ENCODE measurements at places on chromosomes 12 and 14. TPM values are rescaled to one million over a fixed set of nuclear protein-coding genes. Genes with fewer than 3 reads are reported as not detected.

- no peak overlapping the region for H3K4me3 ChIP-seq
- no peaks in the 10 kb centered on the region for H3K27me3 ChIP-seq
- peak overlapping the region; percentile 74 for H3K27ac ChIP-seq
- no peaks in the 10 kb centered on the region for H3K36me3 ChIP-seq
Measured at GRCh38 chr12:119208626-119209061, 29.9 kb downstream of the HSPB8 start.

DNA sequence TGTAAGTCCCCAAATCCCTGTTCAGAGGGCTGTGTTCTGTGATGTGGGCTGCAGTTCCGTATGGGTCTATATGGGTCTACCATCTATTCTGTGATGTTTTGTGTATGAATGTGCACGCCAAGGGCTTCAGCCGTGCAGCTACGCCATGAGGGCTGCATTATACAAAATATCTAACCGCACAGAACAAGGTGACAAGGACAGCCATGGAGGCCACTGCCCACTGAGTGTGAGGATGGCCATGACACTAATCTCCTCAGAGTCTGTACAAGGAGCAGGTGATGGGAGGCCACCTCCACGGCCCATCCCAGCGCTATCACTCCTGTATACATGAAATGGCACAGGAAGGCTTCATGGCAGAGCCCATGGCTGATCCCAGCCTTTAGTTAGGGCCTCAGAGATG is 102.0 kb downstream of the DICER1 start:
- H3K4me1 ChIP-seq = no peaks in the 10 kb centered on the region
- H3K36me3 ChIP-seq = no peaks in the 10 kb centered on the region
- no peak for DNase-seq
- no peaks in the 10 kb centered on the region for H3K27me3 ChIP-seq
- H3K27ac ChIP-seq = no peak overlapping the region

SLC2A13 gene
- polyA plus RNA-seq = 1.9 TPM

- no peak overlapping the region for H3K4me3 ChIP-seq
- H3K27me3 ChIP-seq = no peaks in the 10 kb centered on the region
- H3K27ac ChIP-seq = no peak overlapping the region
Measured at GRCh38 chr14:79510659-79511058, 700.6 kb downstream of the DIO2 start.

DNA sequence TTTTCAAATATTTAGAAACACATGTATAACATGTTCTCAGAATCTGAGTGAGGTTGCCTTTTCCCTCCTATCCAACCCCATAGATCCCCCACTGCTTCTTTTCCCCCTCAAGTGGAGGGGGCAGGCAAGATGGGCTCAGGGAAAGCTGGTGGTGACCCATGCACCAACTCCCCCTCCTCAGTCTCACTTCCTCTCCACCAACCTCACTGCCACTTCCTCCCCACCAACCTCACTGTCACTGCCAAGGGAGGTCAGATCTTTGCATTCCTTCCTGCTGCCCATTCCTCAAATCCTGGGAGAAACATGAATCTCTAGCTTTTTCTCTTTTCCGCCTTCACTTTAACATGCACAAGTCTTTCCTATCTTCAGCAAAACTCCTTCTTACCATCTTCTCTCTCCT is 48.7 kb downstream of the SPTB start:
- H3K27ac ChIP-seq = no peak overlapping the region
- H3K27me3 ChIP-seq = no peaks in the 10 kb centered on the region
- no peaks in the 10 kb centered on the region for H3K36me3 ChIP-seq
- DNase-seq = no peak

DNA sequence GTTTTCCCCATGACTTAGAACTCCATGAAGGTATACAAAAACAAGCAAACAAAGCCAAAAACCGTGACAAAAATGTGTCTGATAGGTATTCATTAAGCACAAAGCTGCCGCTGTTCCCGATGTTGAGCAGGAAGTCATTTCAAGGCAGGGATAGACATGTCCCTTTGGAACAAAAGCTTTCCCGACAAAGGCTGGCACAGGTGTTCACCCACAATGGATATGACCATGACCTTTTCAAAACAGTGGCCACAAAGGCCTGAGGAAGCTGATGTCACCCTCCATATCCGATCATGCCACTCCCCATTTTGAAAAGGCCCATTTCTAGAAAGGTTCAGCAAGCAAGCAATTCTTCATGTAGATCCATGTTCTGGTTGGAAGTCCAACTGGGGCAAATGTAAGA is 279.1 kb downstream of the BTG1 start:
- H3K27me3 ChIP-seq = no peaks in the 10 kb centered on the region
- no peak for DNase-seq
- H3K27ac ChIP-seq = no peak overlapping the region
